ENCODE measurements at places on chromosomes 16 and 17.

DNA sequence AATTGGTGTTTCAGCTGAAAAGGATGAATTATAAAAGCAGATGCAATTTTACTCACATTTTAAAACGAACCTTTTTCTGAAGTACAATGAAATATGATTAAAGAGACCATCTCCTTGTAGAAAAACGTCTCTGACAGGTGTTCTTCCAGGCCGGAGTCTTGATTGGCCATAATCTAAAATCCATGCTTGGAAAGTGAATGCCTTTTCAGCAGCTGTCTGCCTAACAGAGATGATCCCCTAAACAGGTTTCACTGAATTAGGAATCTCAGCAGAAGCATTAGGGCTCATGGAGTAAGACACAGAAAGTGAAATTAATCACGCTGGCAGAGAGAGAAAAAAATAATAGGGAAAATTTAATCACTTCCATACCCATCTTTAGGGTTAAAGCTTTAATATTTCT, 39.3 kb upstream of the IRX5 start:
- no peak for DNase-seq

GRCh38 chr17:59002848-59003247, 103.8 kb downstream of the TRIM37 start:
- no peak for DNase-seq

DNA sequence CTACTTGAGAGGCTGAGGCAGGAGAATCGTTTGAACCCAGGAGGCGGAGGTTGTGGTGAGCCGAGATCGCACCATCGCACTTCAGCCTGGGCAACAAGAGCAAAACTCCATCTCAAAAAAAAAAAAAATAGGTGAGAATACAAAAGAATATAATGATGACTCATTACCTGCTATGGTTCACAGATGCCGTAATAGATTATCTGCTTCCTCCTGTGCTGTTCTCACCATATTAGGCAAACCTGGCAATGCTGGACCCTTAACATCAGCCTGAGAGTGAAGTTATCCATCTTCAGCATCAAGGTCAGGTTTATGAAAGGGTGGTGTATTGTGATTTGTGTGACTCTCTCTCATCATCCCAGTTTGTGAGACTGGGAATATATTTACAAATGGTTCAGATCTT, 271.3 kb upstream of the CPHXL start:
- DNase-seq = no peak

- no peak for DNase-seq
Measured at GRCh38 chr16:22206842-22207714, 1.0 kb downstream of the EEF2K start.

GRCh38 chr17:29753845-29754439, 131.2 kb upstream of the CORO6 start:
- DNase-seq = no peak

GRCh38 chr16:31213877-31214707, at the start of gene TRIM72:
Gene TRIM72, plus strand, starts transcription at chr16:31214119. Its CDS starts 620 bp downstream, at chr16:31214739.
- DNase-seq = no peak

- DNase-seq = no peak
Measured at GRCh38 chr16:24102209-24102660, 153.9 kb upstream of the CACNG3 start.

- DNase-seq = peak; percentile 86
Measured at GRCh38 chr16:23509782-23510163, 521 bp downstream of the GGA2 start.

GRCh38 chr17:489758-490329, 137.2 kb upstream of the RPH3AL start:
- DNase-seq = no peak

DNA sequence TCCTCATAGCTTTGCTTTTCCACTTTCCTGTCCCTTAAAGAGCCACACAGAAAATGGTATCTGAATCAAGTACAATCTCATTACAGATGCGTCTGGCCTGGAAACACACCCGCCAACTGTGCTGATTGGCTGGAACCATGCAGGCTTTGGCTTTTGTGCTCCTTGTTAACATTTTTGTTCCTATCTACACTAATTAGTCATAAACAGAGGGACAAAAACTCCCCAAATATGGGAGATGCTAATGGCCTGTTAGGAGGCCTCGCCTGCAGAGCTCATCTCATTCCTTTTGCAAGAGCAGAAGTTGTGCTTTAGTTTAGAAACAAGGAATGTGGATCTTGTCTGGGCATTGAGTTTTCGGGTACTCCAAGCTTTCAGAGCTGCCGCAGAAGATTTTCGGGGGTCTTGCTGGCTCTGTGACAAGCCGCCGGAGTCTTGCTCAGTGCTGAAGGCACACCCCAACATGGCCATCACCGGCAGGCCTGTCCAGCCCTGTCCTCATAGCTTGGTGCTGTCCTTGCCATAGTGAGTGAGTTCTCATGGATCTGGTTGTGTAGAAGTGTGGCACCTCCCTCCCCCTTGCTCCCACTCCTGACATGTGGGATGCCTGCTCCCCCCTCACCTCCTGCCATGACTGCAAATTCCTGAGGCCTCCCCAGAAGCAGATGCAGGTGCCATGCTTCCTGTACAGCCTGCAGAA, 69.8 kb downstream of the METRNL start:
- DNase-seq = no peak

GRCh38 chr17:7237761-7238419, 1.4 kb downstream of the PHF23 start:
- no peak for DNase-seq

DNA sequence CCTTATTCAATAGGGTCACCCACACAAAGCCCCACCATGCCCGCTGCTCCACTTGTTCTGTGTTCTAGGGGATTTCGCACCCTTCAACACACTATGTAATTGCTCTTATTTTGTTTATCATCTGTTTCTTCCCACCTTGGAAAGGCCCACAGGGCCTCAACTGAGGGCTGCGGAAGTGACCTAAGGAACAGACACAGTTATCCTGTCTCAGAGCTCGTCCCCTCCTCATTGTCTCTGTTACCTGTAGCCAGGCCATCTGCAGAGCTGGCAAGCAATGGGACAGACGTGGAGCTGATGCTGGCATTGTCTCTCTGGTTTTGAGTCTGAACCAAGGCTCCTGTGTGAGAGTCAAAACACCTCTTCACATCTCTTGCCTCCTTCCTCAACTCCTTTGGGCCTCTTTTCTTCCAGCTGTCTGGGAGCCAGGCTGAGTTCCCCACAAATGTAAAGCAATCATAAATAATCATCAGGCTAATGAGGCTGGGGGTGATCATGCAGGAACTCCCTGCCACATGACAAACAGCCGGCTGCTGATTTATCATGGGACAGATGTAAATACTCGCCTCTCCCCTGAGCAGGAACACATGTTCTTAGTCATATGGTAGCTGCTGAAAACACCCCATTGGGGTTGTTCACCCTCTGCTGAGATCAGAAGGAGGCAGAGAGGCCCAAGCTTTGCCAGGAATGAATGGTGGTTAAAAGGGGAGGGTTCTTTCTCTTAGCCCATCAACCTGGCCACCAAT, 71.9 kb downstream of the AXIN2 start:
- DNase-seq = no peak

DNA sequence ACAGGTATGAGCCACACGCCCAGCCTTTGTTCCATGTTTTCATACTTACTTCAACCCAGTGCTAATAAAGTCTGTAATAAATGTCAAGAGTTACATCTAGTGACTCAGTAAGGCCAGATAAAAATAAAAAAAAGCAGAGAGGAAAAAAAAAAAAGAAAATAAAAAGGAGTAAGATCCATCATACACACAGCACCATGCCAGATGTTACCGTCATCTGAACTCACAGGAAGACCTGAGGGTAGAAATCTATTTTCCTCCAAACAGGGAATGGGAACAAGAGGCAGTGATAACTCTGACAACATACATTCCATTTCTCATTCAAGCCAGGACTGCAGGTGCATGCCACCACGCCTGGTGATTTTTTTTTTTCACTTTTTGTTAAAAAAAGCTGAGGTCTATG, 20.7 kb downstream of the CRK start:
- DNase-seq = no peak

DNA sequence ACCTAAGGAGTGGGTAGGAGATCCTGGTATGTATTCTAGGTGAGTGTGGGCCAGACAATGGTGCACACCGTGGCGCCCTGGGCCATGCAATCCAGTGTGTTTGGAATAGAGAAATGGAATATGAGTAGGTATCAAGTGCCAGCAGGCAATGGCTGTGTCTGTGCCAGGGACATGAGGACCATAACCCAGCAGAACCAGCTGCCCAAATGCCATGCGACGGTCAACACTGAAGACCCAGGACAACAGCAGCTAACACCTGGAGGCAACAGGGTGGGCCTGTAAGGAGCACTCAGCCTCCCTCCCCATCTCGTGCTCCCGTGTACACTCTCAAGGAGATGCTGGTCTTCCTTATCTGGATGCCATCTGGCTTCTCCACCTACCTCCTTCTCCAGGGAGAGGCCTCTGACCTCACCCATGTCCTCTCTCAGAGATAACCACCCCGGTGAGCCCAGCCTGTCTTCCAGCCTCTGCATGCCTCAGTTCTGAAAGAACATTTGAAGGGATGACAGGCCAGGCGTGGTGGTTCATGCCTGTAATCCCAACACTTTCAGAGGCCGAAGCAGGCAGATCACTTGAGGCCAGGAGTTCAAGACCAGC, 750 bp upstream of the GSDMB start:
- DNase-seq = no peak

- no peak for DNase-seq
Measured at GRCh38 chr16:30407102-30407803, at the start of gene ZNF771. Gene ZNF771, plus strand, starts transcription at chr16:30407606. Its CDS starts 448 bp downstream, at chr16:30408054.

- DNase-seq = no peak
Measured at GRCh38 chr17:58277107-58277801, 3.5 kb downstream of the MPO start.

- no peak for DNase-seq
Measured at GRCh38 chr16:83312718-83313245, 495.0 kb upstream of the HSBP1 start.

DNA sequence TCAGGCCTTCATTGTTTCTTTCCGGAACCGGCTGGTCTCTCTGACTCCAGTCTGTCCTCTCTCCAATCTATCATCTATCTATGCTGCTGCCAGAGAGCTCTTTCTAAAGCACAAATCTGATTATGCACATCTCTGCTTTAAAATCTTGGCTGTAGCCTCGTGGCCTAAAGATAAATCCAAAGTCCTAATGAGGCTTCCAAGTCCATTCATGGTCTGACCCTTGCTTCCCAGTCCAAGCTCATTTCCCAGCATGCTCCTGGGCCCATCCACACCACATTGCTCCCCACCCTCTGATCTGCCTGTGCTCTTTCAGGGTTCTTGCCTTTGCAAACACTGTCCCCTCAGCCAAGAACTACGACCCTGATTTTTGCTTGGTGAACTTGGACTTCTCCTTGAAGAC, 21.5 kb upstream of the PHB1 start:
- DNase-seq = no peak

GRCh38 chr16:5895976-5896375, 798.4 kb upstream of the EEF2KMT start:
- DNase-seq = no peak

GRCh38 chr17:42950044-42950783, 14.0 kb downstream of the AARSD1 start:
- DNase-seq = no peak

- no peak for DNase-seq
Measured at GRCh38 chr16:87417528-87417910, 25.4 kb downstream of the MAP1LC3B start.

- DNase-seq = no peak
Measured at GRCh38 chr16:50992350-50993032, 158.6 kb downstream of the SALL1 start.

DNA sequence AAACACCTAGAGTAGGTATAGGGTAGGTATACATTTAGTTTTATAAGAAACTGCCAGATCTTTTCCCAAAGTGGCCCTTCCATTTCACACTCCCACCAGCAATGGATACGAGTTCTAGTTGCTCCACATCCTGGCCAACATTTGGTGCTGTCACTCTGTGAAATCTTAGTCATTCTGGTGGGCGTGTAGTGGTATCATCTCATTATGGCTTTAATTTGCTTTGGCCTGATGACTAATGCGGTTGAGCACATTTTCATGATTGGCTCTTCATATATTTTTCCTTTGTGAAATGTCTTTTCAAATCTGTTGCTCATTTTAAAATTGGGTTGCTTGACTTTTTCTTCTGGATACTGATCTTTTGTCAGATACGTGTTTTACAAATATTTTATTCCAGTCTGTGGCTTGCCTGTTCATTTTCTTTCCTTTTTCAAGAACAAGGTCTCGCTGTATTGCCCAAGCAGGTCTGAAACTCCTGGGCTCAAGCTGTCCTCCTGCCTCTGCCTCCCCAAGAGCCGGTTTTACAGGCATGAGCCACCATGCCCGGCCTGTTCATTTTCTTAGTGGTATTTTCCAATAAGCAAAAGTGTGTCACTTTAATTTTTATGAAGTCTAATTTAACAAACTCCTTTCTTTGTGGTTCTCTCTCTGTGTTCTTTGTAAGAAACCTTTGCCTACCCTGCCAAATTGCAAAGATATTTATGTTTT, 192.4 kb downstream of the SEC14L1 start:
- no peak for DNase-seq

- peak; percentile 92 for DNase-seq
Measured at GRCh38 chr17:66567234-66568170, 265.1 kb downstream of the PRKCA start.

DNA sequence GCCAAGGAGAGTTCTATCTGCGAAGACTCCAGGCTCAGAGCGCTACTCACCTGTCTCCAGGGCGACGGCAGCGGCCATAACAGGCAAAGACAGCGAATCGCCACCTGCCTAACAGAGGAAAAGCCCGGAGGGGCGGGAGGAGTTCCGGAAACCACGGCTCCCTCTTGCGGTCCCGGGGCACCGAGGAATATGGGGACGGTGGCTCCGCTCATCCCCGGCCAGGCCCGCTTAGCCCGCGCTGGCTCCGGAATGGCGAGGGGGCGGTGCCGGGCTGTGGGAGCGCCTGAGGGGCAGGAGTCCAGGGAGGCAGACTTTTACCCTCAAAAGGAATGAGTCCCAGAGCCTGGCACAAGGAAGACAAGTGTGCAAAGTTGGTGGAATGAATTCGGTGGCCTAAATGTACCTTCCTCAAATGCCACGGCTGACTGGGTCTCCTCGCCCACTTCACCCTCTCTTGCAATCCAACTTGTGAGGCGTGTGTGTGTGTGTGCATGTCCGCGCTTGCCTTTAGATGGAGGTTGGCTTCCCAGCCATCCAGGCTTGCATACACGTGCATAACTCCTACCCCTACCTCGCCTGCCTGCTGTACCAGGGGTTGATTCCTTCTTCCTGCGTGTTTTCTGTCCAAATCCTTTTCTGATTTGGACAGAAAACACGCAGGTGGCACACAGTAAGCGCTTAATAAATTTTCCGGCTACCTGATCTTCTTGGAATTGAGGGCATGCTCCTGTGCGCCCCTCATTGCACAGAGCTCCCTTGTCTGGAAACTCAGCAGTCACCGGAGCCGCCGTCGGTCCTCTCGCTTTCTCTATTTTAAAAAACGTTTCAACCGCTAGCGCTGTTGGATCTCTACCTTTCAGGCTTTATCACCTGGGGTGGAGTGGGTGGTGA, 3.5 kb downstream of the C17orf100 start:
- DNase-seq = no peak

- no peak for DNase-seq
Measured at GRCh38 chr17:56581635-56582627, 11.6 kb upstream of the NOG start.

- no peak for DNase-seq
Measured at GRCh38 chr17:28578246-28579195, 1.8 kb upstream of the ALDOC start.

GRCh38 chr16:12340151-12340733, 363.7 kb downstream of the SNX29 start:
- DNase-seq = no peak

GRCh38 chr16:26963109-26963508, 103.6 kb upstream of the C16orf82 start:
- no peak for DNase-seq

GRCh38 chr16:87563714-87564523, 38.4 kb upstream of the JPH3 start:
- DNase-seq = no peak

All from retinal pigment epithelial cell (primary cell).